ENCODE measurements at places on chromosomes 2 and 18.

GRCh38 chr18:24922491-24922890 is 429.5 kb downstream of the ZNF521 start:
- DNase-seq, result no peak

- no peak for DNase-seq
These were observed 55.5 kb upstream of the ST8SIA5 start for GRCh38 chr18:46812311-46812710.

DNA sequence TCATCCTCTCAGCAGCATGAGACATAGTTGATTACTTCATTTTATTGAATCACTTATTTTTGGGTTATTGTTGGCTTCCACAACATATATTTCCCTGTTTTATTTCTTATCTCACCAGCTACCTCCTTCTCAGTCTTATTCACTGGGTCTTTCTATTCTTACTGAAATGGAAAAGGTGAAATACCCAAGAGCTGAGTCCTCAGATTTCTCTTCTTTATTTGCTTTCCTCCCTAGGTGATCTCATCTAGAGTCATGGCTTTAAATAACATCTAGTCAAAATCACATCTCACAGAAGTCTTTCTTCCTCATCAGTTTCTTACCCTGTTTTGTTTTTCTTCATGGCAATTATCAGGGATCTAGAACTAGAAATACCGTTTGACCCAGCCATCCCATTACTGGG is 105.0 kb upstream of the RBBP8 start:
- no peak for DNase-seq

- DNase-seq, result no peak
These were observed 48.8 kb downstream of the MAPRE2 start for GRCh38 chr18:35089891-35090550.
